Cortex of kidney (tissue), 1 donor: ENCODE measurements at places on chromosomes 5 and 9.

DNA sequence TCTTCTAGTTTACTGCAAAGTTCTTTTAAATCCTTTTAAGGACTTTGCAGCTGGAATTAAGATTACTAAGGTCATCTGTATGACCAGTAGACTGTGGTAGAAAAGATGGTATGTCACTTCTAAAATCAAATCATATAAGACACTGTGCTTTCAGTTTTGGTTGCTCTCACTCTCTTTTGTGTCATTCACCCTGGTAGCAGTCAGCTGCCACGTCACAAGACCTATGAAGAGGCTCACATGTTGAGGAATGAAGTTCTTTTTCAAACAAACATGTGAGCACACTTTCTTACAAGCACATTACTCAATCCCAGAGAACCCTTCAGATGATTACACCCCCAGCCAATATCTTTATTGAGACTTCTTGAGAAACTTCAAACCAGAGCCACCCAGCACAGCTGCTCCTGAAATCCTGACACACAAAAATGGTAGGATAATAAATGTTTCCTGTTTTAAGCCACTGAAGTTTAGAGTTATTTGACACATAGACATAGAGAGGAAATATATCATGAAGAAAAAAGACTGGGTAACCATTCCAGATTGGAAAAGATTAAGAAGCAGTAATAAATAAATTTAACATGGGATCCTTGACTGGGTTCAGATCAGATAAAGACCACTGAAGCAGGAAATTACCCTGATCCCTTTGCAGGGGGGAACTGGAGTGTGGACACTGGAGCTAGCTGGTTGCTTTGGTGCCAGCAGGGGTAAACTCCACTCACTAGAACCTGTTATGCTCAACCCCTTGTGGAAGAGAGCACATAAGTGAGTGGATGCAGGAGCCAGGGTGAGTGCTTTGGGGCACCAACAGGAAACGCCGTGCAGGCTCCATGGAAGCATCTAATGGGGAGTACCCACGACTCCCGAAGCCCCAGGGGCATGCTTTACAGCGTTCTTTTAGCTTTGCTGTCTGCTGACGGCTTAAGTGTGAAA is 64.1 kb downstream of the SLCO4C1 start:
- DNase-seq, result no peak

GRCh38 chr5:139955616-139956273 is 87.4 kb downstream of the NRG2 start:
- no peak for DNase-seq

- DNase-seq, result no peak
These were observed 138.8 kb upstream of the COL5A1 start for GRCh38 chr9:134502809-134503211.

DNA sequence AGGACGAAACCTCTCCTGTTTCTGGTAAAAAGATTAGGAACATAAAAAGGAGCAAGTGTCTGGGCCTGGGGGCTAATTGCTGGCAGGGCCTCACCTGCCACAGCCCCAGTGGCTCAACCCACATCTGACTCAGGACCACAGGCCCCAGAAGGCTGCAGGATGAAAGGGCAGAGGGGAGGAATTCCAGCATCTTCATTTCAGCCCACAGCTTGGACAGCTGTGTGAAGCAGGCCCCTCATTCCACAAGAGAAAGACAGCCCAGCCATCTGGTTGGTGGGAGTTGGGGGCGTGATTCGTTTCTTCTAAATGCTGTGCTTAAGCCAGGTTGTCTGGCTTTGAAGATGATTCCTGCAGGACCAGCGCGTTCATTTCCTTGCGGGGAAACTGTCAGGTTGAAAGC is 29.1 kb downstream of the NKX2-5 start:
- no peak for DNase-seq

DNA sequence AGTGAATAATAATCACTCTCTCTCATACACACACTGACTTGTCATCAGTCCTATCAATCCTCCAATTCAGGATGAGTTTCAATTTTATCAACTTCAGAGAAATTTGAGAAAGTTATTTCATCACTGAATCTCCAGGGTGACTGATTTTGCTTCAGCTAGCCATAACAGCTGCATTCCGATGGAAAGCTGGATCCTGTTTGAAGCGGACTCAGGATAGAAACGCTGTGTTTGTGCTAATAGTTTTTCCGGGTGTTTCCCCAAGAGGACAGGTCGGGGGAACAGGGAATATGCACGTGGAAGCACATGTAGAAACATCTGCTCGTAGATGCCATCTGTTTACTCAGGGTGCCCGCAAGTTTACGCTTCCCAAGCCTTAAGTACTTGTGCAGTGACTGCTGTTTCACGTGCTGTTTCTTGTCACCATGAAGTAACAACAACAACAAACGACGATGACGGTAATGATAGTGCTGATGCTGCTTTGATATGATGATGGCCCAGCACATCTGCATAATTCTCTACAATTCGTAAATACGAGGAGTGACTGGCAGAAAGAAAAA is 263.7 kb upstream of the DAPK1 start:
- DNase-seq, result no peak

- no peak for DNase-seq
These were observed 4.9 kb upstream of the SCGB3A1 start for GRCh38 chr5:180596115-180596667.

GRCh38 chr9:28782630-28783029 is 1209.3 kb upstream of the C9orf72 start:
- DNase-seq, result no peak

- no peak for DNase-seq
These were observed 104.1 kb upstream of the TUT7 start for GRCh38 chr9:86458191-86458855.

DNA sequence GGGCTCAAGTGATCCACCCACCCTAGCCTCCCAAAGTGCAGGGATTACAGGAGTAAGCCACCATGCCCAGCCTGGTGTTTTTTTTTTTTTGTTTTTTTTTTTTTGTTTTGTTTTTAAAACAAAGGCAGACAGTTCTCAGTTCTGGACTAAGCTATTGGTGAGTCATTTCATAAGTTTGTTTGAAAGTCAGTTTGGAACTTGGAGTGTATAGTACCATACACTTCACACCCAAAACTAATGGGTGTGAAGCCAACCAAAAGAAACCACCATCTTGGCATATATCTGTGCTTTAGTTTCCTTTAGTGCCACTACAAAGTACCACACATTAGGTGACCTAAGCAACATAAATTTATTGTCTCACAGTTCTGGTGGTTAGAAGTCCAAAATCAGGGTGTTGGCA is 13.4 kb downstream of the MAST4 start:
- no peak for DNase-seq

DNA sequence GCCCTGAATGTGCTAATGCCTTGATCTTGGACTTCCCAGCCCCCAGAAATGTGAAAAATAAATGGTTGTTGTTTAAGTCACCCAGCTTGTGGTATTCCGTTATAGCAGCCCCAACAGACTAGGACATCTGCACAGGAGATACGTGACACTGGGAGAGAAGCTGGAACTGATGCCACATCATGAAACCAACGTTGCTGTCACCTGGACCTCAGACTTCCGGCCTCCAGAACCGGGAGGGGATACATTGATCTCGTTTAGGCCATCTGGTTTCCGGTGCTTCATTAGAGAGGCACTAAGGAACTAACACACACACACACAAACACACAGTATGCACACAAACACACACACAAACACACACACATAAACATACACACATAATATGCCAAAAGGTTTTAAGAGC is 75.0 kb upstream of the ICE1 start:
- no peak for DNase-seq

GRCh38 chr5:100516285-100516684 is 18.9 kb upstream of the FAM174A start:
- DNase-seq, result no peak

GRCh38 chr9:109806506-109807115 is 26.6 kb downstream of the PALM2AKAP2 start:
- no peak for DNase-seq

DNA sequence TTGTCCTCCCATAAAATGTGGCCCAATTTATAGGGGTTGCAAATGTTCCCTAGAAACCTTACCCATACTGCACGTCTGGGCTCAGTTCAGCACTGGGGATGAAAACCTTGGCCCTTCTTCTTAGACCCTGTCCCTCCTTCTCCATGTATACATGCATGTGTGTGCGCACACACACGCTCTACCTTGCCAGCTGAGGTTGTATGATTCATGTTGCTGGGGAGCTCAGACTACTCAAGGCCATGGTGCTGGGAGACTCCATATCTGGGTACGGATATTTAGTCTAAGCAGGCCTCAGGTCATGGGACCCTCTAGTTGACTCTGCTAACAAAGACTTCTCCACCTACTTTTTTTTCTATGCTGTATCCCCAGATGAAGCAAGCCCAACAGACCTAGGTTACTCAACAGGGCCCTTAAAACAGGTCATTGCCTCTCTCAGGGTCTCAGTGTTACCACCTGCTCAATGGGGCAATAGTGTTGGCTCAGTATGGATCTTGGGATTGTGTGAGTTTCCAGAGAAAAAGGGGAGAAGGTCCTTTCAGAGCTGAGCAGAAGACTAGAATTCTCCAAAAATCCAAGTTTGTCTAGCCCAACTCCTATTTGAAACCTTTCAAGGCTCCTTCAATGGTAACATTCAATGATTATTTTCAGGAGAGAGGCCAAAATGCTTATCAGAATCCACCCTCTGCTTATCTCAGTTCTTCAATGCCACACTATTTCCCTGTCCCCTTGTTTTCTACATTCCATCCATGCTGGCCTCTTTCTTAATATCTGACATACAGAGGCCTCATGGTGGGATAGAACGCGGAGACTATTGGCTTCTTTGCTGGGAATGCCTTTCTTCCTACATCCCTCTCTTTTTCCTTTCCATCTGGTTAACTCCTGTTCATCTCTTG is 123.6 kb upstream of the PITX1 start:
- no peak for DNase-seq

DNA sequence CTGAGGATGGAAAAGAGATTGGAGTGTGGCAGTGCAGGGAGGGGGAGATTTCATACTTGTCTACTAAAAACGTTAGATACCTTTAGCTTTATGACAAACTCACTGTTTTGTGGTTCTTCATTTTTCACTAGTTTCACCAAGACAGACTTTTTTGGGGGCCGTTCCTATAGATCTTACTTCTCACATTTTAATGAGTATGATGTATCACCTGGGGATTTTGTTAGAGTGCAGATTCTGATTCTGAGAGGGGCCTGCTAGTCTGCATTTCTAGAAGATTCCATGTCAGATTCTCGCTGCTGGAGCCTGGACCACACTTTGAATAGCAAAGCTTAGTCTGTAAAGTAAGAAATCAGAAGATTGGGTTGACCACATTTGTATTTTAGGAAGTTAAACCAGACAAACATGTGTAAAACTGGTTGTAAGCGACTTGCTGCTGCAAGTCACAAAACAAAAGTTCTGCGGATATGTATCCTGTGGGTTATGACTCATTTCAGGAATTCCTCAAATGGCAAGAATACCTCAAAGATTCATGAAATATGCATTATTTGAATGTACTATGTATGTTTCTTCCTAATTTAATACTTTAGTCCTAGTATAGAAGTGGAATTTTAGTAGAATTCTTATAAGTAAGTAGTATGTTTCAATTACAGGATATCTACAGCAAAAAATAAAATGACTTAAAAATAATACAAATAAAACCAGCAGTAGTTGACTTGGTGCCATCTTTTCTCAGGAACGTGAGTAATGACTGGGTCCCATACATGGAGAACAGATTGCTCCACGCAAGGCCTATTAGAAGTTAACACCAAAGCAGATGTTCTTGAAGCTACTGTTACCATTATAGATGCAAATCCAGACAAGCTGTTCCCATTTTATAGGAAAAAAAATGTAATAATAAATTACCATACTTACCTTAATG is 27.8 kb downstream of the NFIL3 start:
- DNase-seq, result no peak

DNA sequence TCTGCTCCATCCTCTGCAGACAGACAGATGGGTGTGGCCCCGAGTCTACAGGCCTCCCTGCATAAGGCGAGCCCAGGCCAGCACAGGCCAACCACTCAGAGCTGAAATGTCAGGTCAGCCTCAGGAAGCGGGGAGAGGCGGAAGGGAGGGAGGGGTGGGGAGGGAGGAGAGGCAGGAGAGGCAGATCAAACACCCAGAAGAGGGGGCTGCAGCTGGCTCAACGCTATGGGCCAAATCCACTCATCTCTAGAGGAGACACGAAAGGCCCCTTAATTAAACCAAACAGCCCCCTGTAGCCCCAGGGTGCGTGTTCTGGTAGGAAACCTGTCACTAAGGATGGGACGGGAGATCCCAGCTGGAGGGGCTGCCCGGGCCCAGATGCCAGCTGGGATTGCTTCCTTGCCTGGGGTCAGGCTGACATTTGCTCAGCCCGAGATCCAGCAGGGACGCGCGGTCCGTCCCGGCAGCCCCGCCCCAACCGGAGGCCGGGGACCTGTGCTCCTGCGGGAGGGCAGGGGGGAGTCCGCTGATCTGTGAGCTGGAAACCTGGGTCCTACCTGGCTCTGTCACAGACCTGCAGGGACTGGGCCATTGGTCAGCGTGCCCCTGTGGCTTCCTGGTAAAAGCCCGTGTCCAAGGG is 97.2 kb upstream of the SARDH start:
- no peak for DNase-seq

DNA sequence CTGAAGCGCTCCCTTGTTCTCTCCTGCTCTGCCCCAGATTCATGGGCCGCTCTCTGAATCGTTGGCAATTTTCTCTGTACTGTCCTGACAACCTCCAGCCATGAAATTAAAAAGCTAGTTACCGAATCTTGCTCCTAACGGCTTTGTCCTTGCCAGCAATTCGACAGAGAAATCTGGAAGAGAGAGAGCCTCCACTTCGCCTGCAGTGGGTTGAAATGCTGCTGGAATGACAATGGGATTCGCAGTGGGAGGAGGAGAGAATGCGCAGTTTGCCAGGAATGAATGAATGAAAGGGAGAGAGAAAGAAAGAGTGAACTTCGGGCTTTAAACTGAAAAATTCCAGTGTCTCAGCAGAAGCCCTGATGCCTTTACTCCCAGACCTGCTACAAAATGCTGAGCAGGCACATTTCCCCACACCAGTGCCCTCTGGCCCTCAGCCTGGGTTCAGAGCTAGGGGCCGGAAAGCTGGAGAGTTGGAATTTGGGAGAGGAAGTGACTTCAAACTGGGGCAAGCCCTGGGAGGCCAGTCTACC is 11.5 kb upstream of the BOD1 start:
- no peak for DNase-seq

GRCh38 chr5:141840280-141840812 is 37.9 kb downstream of the PCDH1 start:
- no peak for DNase-seq

DNA sequence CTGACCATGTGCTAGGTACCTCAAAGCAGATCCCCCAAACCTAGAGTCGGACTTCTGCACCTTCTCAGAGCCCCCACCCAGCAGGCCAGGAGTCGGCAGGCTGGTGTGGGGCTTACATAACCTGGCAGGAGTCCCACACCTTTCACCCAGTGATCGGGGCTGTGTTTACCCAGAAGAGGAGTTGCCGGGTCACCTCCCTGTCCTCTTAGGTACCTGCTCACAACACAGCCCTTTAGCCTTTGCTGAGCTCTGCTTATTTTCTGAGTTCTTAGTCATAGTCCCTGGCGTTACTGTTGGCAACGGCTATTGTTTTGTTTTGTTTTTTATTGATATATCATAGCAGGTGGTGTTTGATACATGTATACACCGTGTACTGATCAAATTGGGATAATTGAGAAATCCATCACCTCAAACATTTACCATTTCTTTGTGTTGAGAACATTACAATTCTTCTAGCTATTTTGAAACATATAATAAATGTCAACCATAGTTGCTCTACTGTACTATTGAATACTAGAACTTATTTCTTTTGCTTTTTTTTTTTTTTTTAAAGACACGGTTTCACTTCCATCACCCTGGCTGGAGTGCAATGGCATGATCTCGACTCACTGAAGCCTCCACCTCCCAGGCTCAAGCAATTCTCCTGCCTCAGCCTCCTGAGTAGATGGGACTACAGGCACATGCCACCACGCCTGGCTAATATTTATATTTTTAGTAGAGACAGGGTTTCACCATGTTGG is 10.4 kb upstream of the EEIG1 start:
- DNase-seq, result no peak
